ENCODE measurements at places on chromosomes 7 and 10. TPM values are rescaled to one million over a fixed set of nuclear protein-coding genes. Genes with fewer than 3 reads are reported as not detected.

- no peak for DNase-seq
Measured at GRCh38 chr10:58755340-58755610, 242.6 kb downstream of the BICC1 start.

DNA sequence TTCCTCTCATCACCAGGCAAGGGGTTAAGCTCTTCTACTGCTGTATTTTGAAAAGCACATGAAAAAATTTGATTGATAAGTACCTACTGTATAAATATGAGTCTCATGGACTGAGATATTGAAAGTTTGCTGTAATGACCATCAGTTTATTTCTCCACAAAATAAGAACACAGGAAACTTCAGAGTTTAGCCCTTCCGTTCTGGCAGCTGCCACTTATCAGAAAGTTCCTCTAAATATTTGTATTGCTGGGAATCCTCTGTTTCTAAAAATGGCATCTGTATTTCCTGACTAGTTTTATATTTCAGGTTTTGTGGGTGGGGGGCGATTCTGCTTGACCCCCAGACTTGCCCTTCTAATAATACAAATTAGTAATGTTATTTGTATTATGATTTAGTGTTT, 92.0 kb downstream of the LYZL2 start:
- DNase-seq, result no peak

DNA sequence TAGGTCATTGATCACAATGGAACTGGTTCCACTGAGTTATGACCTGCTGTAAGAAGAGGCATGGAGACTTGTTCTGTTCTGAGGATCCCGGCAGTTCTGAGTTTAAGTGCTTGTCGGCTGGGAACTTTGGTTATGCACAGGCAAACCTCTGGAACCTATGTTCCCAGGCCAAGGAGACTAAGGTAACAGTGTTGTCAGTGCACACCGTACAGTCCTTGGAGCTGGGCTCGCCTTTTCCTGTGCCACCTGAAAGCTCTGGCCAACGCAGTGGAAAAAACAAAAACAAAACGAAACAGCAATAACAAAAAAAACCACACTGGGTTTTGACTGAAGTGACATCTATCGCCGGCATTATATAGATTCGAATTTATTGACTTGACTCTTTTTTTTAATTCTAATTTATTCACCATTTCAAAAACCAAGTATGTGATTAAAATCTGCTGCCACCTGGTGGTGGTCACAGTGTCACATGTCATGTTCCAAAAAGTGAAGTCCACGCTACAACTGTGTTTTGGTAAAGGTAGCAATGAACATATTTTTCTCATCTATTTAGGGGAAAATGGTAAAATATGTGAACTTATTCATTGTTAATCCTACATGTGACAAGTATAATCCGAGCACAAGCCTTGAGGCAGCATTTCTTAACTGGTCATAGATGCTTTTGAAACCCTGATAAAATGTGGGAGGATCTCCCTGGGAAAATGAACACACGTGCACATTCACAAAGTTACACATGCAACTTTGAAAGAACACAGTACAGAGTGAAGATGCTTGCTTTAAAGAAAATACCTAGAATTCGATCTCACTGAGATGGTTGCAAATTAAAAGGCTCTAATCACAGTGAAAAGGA, 113.8 kb upstream of the PPP2R2D start:
- DNase-seq, result peak; percentile 86

DNA sequence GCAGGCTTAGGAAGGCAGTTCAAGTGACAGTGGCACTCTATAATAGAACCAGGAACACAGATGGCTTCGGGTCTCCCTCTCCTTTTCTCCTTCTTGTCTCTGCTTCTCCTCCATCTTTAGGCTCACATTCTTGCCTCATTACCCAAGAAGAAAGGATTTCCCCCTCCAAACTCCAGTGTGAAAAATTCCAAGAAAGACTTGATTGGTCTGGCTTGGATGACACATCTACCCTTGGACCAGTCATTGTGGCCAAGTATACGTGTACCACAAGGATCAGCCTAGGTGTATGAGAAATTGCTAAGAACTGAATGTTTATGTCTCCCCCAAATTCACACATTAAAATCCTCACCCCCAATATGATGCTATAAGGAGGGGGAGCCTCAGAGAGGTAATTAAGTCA, 53.9 kb downstream of the PRTFDC1 start:
- DNase-seq, result no peak

DNA sequence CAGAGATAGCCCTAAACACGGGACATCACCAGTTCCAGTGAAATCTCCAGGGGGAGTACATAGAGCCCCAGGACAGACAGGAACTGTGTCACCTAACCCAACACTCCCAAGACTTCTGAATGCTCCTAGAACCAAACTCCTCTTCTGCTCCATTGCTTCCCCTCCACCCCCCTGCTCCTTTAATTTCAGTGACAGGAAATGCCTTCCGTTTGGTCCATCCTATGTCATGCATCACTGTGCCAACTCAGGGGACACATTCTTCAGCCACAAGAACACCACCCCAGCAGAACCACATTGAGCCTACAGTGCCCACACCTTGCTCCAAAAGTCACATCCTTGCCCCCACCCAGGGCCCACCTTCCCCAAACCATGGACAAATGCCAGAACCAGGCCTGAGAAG, 100.5 kb downstream of the KCNMA1 start:
- DNase-seq, result no peak

DNA sequence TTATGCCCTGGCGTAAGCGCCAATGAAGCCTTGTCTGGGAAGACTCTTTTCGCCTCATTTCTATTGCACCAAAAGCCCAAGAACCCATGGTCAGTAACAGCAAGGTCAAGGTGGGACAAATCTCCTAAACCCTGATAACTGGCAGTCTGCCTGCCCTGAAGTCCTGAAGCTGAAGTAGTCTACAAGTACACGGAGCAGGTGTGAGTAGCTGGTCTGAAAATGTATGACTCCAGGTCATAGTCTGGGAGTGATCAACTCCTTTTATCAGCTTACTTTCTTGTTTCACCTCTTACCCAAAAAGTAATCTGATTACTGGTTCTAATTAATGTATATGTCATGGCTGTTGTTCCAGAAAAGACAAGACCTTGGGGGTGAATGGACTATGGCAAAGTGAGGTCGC, 107.3 kb upstream of the EFCAB10 start:
- DNase-seq, result no peak

CLCN1 gene
- total RNA-seq, result not detected

NPC1L1 gene
- 0.06 TPM for total RNA-seq

CYP26C1 gene
- under 0.01 TPM for total RNA-seq

EPHB6 gene
- total RNA-seq, result 15.6 TPM

All from spinal cord (tissue), 10 donors.